Right kidney (tissue), 9 donors: ENCODE measurements at places on chromosomes 2 and 18.

DNA sequence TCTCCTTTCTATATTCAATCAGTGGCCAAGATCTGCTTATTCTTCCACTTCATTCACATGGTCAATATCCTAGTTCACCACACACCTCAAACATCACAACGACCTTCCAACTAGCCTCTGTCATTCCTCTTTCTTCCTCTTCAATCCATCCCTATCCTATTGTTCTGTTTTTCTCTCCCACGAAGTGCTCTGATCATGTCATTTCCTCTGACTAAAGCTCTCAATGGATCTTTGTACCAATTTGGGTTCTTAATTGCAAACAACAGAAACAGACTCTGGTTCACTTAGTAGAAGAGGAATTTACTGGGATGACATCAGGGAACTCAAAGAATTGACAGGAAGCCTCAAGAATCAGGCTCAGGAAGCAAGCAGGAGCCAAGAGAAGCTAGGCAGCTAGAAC is 23.5 kb downstream of the WNT10A start:
- DNase-seq: no peak

- no peak for DNase-seq
These were observed 193.1 kb downstream of the SMAD2 start for GRCh38 chr18:47737198-47737830.

DNA sequence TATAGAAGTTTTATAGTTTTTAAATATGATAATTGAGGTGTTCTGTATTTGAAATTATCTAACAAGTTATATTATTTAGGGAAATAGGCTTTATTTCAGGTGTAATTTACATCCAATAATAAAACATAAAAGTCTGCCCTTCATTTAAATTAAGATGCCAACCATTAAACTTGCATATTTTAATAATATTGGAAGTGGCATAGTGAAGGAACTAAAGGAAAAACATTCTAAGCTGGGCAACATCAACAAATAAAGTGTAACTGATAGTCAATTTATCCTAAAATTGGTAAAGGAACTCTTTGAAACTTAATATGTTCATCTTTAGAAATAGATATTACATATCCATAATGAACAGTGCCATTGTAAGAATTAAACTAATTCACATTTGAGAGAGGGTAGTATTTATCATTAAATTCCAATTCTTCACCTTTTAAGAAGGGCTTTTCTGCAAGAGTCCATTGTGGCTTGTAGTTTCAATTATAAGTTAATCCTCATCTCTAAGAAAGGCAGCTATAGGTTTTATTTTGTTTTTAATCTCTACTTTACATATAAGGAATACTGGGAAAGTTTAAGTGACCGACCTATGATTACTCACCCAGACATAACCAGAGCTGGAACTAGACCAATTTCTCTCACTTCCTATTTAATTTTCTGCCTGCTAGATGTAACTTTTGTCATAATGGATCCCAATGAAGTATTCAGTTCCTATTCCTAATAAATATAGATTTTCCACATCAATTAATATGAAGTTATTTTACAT is 401.6 kb downstream of the XIRP2 start:
- DNase-seq: no peak

GRCh38 chr2:100246163-100247145 is 75.8 kb downstream of the LONRF2 start:
- no peak for DNase-seq

DNA sequence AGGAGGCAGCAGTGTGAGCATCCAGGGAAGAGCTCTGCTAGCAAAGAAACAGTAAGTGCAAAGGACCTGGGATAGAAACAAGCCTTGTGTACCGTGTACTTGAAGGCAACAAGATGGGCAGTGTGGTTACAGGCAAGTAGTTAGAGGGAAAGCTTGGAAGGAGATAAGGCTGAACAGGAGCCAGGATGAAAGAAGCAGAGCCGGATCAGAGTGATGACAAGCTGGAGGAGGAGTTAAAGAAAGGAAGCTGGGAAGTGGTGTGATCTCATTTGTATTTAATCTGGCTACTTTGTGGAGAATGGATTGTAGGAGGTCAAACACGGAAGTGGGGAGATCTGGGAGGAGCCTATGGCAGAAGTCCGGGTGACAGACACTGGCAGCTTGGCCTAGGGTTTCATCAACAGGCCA is 44.7 kb upstream of the VPS54 start:
- no peak for DNase-seq

- no peak for DNase-seq
These were observed 29.4 kb downstream of the KANSL3 start for GRCh38 chr2:96608469-96609455.

DNA sequence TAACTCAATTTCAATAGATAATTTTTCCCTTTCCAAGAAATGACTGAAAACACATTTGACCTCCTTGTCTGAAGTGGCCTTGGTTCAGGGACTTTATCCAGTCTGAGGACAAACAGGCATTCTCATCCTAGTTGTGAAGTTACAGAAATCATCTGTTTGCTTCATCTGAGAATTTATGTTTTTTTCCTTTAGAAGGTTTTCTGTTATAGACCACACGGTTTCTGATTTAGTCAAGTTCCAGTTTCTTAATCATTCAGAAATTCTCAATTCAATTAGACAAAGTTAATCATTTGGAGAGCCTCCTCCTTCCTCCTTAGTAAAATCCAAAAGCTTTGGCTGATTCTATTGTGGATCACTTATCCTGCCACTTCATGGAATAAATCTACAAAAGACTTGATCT is 60.9 kb downstream of the ICOS start:
- no peak for DNase-seq

- DNase-seq: no peak
These were observed 171.3 kb downstream of the TWIST2 start for GRCh38 chr2:239019183-239019581.

GRCh38 chr2:1796232-1796930 is 52.1 kb upstream of the PXDN start:
- no peak for DNase-seq

DNA sequence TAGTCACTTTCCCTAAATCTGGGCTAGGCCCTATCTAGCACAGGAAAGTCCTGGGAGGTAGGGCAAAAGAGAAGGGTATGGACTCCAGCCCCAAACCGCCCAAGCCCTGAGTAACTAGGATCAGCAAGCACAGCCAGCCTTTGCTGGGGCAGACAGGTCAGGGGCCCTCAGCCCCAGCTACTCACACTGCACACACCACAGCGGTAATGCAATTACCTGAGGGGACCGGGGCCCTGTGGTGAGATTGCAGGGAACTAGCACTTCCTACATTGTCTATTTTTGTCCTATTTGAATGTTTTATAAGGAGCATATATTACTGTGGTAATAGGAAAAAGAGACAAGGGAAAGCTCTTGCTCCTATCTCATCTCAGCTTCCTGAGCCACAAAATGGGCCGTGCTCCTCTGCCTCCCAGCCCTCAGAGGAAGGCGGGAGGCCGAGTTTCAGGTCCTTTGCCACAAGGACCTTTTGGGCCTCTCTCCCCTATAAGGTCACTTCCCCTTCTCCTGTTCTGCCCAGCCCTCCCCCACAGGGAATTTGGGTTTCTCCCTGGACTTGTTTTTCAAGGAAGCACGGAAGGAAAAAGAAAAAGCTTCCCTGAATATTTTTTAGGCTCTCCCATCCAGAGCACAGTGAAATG is 20.5 kb downstream of the RAB11FIP5 start:
- DNase-seq: no peak

- no peak for DNase-seq
These were observed 74.0 kb downstream of the SUMO1 start for GRCh38 chr2:202164411-202164810.

GRCh38 chr2:120864981-120865380 is 129.3 kb downstream of the GLI2 start:
- no peak for DNase-seq
